ENCODE measurements at places on chromosomes 13 and 19.

DNA sequence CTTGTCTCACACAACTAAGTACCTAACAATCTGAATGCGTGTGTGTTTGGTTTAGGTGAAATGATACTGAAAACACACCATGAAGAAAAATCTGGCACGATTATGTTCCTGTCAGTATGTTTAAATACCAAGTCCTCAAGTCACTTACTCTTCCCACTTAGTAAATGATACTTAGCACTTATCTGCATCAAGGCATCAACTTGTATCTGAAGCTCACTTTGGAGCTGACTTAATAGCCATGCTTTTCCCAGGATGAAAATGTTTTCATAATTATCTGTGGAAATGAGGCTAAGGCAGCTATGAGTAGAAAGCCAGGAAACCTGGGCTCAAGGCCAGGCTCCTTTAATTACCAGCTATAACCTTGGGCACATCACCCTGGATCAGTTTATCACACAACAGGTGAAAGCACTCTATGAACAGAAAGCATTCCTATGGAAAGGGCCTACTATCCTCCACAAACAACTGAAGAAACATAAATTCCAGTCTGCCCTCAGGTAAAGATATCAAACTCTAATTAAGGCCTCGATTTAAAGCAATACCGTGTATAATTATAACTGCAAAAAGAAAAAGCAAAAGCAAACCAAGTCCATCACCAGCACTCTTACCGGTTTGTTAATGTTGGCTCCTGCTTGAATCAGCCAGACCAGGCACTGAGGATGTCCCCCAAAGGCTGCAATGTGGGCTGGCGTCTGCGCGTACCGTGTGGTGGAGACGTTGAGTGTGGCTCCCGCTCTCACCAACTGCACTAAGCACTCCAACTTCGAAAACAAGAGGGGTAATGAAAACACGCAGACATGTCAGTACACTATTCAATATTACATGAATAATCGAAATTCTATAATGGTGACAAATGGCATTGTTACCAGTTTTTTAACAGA, 4.6 kb downstream of the ANKRD10 start:
- no peak for DNase-seq

DNA sequence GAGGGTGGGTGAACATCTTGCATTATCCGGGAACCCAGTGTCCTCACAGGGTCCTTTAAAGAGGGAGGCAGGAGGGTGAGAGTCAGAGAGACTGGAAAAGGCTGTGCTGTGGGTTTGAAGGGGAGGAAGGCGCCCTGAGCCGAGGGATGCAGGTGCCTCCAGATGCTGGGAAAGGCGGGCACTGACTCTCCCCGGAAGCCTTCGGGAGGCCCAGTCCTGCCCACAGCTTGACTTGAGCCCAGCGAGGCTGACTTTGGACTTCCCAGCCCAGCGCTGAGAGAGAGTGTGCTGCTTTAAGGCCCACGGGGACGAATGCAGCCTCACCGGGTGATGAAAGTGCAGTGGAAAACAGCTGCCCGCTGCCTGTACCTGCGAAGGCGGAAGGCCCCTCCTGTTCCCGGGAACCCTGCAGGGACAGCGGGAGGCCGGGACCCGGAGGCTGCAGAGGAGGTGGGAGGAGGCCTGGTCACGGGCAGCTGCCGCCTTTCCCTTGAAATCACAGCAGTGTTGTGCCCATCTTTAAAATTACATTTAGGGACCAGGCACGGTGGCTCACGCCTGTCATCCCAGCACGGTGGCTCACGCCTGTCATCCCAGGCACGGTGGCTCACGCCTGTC, 16.1 kb downstream of the REXO1 start:
- no peak for DNase-seq

DNA sequence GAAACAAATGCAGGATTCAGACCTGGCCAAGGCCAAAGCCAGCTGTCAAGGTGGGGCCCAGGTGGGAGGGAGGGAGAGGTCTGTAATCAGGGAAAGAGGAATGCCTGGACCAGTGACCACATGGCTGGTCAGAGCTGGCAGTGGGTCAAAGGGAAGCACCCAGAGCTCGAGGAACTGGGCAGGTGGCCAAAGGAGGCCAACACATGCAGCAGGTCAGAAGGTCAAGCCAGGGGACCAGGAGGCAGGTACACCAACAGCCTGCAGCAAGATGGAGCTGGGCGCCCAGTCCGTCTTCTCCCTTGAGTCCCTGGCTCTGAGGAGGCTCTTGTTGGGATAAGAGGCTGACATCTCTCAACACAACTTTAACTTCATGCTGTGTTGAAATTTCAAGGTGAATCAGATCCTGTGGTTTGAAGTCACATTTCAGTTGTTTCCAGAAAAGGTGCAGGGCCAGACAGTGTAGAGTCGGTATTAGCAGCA, 17.1 kb downstream of the GPATCH1 start:
- DNase-seq = no peak

GRCh38 chr13:111923991-111924677, 142.8 kb upstream of the SOX1 start:
- DNase-seq = no peak

GRCh38 chr13:106619688-106620555, 52.0 kb upstream of the ARGLU1 start:
- no peak for DNase-seq

DNA sequence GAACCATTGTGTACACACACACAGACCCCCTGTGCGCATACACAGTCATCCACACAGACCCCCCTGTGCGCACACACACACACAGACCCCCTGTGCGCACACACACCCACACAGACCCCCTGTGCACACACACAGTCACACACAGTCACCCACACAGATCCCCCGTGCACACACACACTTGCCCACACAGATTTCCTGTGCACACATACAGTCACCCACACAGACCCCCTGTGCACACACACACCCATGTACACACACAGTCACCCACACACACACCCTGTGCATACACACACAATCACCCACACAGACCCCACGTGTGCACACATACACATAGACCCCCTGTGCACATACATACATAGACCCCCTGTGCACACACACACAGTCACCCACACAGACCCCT, 106.1 kb downstream of the HSPH1 start:
- no peak for DNase-seq

- no peak for DNase-seq
Measured at GRCh38 chr13:60019119-60019993, 144.4 kb downstream of the DIAPH3 start.

GRCh38 chr13:38990693-38991092, at the start of gene STOML3:
STOML3 (minus strand) TSS chr13:38990831; CDS start chr13:38990721, 110 bp downstream.
- no peak for DNase-seq

GRCh38 chr13:44218501-44219240, 155.0 kb upstream of the SERP2 start:
- DNase-seq = no peak

- no peak for DNase-seq
Measured at GRCh38 chr13:91153372-91153771, 194.1 kb upstream of the MIR17HG start.

DNA sequence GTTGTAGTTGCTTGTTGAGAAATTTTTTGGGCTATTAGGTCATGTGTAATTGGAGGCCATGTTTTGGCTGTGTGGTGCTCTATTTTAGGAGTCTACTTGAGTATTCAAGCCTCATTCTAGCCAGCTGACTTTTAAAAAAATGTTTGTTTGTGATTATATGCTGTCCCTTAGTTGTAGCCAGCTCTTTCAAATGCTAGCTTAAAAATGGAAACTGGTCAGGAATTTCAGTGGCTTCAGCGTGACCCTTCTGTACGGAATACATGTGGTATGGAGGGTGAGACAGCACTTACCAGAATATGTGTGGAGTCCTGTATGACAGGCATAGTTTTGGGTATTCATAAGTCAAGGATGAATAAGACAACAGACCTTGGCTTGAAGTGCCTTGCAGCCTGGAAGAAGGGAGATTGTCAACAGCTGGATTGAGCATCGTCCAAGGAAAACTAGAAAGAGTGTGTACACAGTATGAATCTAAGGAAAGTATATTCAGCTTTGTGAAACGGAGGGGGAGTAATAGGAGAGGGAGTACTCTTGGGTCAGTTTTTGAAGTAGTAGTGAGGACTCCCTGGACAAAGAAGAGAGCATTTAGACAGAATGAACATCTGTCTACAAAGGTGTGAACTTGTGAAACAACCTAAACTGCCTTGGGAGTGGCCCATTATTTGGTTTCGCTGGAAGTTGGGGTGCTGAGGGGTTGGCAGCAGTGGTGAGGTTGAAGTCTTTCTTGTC, 20.0 kb upstream of the WTIP start:
- DNase-seq = no peak

- no peak for DNase-seq
Measured at GRCh38 chr19:19654441-19654840, 9.0 kb downstream of the ATP13A1 start.

DNA sequence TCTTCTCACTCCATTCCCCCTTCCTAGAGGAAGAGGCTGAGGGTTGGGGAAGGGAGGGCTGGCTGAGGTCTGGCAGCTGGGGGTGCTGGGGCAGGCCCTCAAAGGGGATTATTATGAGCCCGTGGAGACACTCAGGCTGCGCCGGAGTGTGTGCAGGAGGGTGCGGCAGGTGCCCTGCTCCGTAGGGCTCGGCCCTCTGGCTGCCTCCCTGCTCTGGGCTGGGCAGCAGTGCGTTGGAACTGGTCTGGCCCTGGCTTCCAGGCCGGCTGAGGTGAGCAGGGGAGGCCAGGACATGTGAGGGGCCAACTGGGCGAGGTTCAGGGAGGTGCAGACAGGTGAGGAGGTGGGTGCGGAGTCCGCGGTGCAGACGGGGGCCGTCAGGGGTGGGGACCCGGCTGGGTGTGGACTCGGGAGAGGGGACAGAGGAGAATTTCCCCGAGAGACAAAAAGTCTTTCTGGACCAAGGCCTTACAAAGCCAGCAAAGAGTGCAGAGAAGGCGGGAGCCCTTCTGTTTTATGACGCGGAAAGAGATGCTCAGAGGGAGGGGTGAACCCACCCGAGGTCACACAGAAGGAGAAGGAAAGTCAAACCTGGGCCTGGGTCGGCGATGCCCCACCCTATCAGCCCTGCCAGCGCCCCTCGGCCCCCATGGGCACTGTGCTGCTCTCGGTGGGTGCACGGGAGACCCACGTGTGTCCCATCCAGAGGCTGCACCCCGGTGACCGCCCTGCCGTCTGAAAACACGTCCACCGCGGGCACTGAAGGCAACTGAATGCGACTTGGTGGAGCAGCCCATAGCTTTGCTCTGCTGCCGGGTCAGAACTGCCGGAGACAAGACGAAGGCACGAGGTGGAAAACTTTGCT, 31.0 kb downstream of the PIP5K1C start:
- no peak for DNase-seq

DNA sequence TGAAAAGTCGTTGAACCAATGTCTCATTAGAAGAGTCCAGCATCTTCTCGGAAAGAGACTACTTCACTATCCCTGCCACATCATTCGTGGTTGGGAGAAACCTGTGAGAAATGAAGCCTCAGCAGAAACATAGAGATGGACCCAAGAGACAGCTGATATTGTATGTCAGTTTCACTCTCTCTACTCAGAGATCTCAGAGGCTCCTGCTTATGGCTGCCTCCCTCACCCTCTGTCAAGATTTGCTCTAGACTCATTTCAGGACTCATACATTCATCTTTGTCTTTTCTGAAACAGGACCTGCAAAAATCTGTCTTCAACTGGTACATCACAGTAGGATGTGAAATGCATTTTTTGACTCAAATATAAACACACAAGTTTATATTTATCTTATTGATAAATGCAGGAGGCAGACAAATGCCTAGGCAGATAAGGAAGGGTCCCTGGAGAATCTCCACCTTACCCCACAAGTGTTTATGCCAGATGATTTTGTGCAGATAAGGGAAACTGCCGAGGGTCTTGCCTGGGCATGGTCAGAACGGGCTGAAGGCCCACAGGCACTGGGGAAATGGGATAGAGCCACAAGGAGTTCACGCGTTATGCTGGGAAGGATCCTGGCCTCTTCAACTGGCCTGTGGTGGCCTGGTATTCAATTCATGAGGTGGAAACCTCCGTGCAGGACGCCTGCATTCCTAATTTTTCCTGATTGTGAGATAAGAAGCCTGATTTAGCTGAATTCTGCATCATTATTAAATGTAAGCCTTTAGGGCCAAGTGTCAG, 1834.0 kb upstream of the PCDH20 start:
- no peak for DNase-seq
